ENCODE measurements at places on chromosomes 5 and 9.

- H3K27me3 ChIP-seq, result peaks cover 72% of the 10 kb centered on the region
- H3K4me3 ChIP-seq, result no peak overlapping the region
- H3K27ac ChIP-seq, result no peak overlapping the region
- H3K4me1 ChIP-seq, result peaks cover 31% of the 10 kb centered on the region
- H3K36me3 ChIP-seq, result no peaks in the 10 kb centered on the region
- no peak for ATAC-seq
These were observed 2.5 kb upstream of the SPRY4 start for GRCh38 chr5:142327111-142327842.

GRCh38 chr9:84697509-84698114, 28.1 kb downstream of the NTRK2 start:
- peak; percentile 53 for ATAC-seq
- no peak overlapping the region for H3K4me3 ChIP-seq
- H3K27me3 ChIP-seq, result peaks cover 13% of the 10 kb centered on the region
- peaks cover 9% of the 10 kb centered on the region for H3K4me1 ChIP-seq
- H3K27ac ChIP-seq, result no peak overlapping the region
- H3K36me3 ChIP-seq, result no peaks in the 10 kb centered on the region

- no peaks in the 10 kb centered on the region for H3K4me1 ChIP-seq
- H3K27ac ChIP-seq, result no peak overlapping the region
- peaks cover 8% of the 10 kb centered on the region for H3K27me3 ChIP-seq
- no peak overlapping the region for H3K4me3 ChIP-seq
These were observed 68.8 kb downstream of the ITGA1 start for GRCh38 chr5:52856564-52856963.

- peak overlapping the region; percentile 95 for H3K27ac ChIP-seq
- peaks cover 19% of the 10 kb centered on the region for H3K36me3 ChIP-seq
- ATAC-seq, result peak; percentile 82
- H3K27me3 ChIP-seq, result no peaks in the 10 kb centered on the region
- peak overlapping the region; percentile 80 for H3K4me3 ChIP-seq
These were observed 914 bp upstream of the CD72 start for GRCh38 chr9:35618854-35619799.

- no peak overlapping the region for H3K4me3 ChIP-seq
- ATAC-seq, result no peak
- H3K27me3 ChIP-seq, result peaks cover 35% of the 10 kb centered on the region
- no peaks in the 10 kb centered on the region for H3K36me3 ChIP-seq
These were observed 14.1 kb downstream of the CAPSL start for GRCh38 chr5:35924122-35924949.

DNA sequence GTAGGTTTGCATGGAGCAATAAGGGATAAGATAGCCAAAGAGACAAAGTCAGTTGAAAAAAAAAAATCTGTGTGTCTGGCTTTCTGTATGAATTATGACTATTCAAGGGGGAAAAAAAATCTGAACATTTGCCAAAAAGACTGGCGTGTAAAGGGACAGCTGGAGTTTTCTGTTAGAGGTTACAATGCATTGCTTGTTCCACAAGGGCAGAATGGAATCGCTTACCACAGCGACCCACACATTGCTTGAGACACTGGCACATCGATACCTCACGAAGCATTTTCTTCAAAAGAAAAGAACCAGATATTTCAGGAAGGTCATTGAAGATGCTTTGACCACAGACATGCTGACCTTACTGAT, 327.8 kb downstream of the TMEM167A start:
- no peak overlapping the region for H3K27ac ChIP-seq
- no peaks in the 10 kb centered on the region for H3K36me3 ChIP-seq

GRCh38 chr5:351084-351920, 29.8 kb downstream of the AHRR start:
- H3K36me3 ChIP-seq, result peaks cover 65% of the 10 kb centered on the region
- H3K27ac ChIP-seq, result no peak overlapping the region
- H3K4me1 ChIP-seq, result peaks cover 17% of the 10 kb centered on the region
- H3K4me3 ChIP-seq, result no peak overlapping the region
- peaks cover 45% of the 10 kb centered on the region for H3K27me3 ChIP-seq

GRCh38 chr9:7236186-7236585, 478.4 kb downstream of the KDM4C start:
- no peak overlapping the region for H3K4me3 ChIP-seq
- no peaks in the 10 kb centered on the region for H3K36me3 ChIP-seq
- no peaks in the 10 kb centered on the region for H3K27me3 ChIP-seq
- no peaks in the 10 kb centered on the region for H3K4me1 ChIP-seq

- H3K27ac ChIP-seq, result no peak overlapping the region
- ATAC-seq, result no peak
- H3K36me3 ChIP-seq, result no peaks in the 10 kb centered on the region
- no peak overlapping the region for H3K4me3 ChIP-seq
- peaks cover 54% of the 10 kb centered on the region for H3K27me3 ChIP-seq
- no peaks in the 10 kb centered on the region for H3K4me1 ChIP-seq
These were observed 57.4 kb upstream of the SIMC1 start for GRCh38 chr5:176180781-176181180.

GRCh38 chr9:79672236-79672635, 100.5 kb downstream of the TLE4 start:
- no peaks in the 10 kb centered on the region for H3K27me3 ChIP-seq
- H3K36me3 ChIP-seq, result peaks cover 60% of the 10 kb centered on the region
- ATAC-seq, result no peak
- H3K4me3 ChIP-seq, result no peak overlapping the region

GRCh38 chr9:100219347-100219746, 120.3 kb downstream of the INVS start:
- H3K27ac ChIP-seq, result no peak overlapping the region
- peaks cover 19% of the 10 kb centered on the region for H3K4me1 ChIP-seq
- H3K36me3 ChIP-seq, result no peaks in the 10 kb centered on the region
- ATAC-seq, result no peak
- no peaks in the 10 kb centered on the region for H3K27me3 ChIP-seq

- no peak overlapping the region for H3K4me3 ChIP-seq
- H3K36me3 ChIP-seq, result peaks cover 20% of the 10 kb centered on the region
- no peak for ATAC-seq
- peaks cover 14% of the 10 kb centered on the region for H3K27me3 ChIP-seq
- no peak overlapping the region for H3K27ac ChIP-seq
These were observed 1.9 kb upstream of the MRPS2 start for GRCh38 chr9:135498381-135499126.

- no peak overlapping the region for H3K27ac ChIP-seq
- ATAC-seq, result no peak
- no peaks in the 10 kb centered on the region for H3K27me3 ChIP-seq
- no peak overlapping the region for H3K4me3 ChIP-seq
- H3K36me3 ChIP-seq, result no peaks in the 10 kb centered on the region
- H3K4me1 ChIP-seq, result peaks cover 16% of the 10 kb centered on the region
These were observed 1.4 kb downstream of the STING1 start for GRCh38 chr5:139481122-139481533.

GRCh38 chr5:126274076-126274762, 149.0 kb upstream of the GRAMD2B start:
- no peaks in the 10 kb centered on the region for H3K27me3 ChIP-seq
- no peak overlapping the region for H3K27ac ChIP-seq
- ATAC-seq, result no peak
- H3K36me3 ChIP-seq, result no peaks in the 10 kb centered on the region

GRCh38 chr5:17190242-17190778, 27.1 kb upstream of the BASP1 start:
- ATAC-seq, result no peak
- no peaks in the 10 kb centered on the region for H3K27me3 ChIP-seq
- H3K36me3 ChIP-seq, result no peaks in the 10 kb centered on the region
- H3K4me3 ChIP-seq, result no peak overlapping the region

GRCh38 chr9:134405527-134405926, 79.3 kb downstream of the RXRA start:
- no peaks in the 10 kb centered on the region for H3K27me3 ChIP-seq
- peaks cover 71% of the 10 kb centered on the region for H3K4me1 ChIP-seq
- ATAC-seq, result no peak
- no peaks in the 10 kb centered on the region for H3K36me3 ChIP-seq
- peak overlapping the region; percentile 49 for H3K27ac ChIP-seq
- H3K4me3 ChIP-seq, result no peak overlapping the region

GRCh38 chr5:93850311-93850710, 108.9 kb upstream of the POU5F2 start:
- no peak for ATAC-seq
- peaks cover 29% of the 10 kb centered on the region for H3K36me3 ChIP-seq
- H3K4me3 ChIP-seq, result no peak overlapping the region
- H3K27ac ChIP-seq, result no peak overlapping the region
- H3K4me1 ChIP-seq, result no peaks in the 10 kb centered on the region
- H3K27me3 ChIP-seq, result no peaks in the 10 kb centered on the region

- H3K27ac ChIP-seq, result no peak overlapping the region
- peaks cover 4% of the 10 kb centered on the region for H3K36me3 ChIP-seq
- no peak overlapping the region for H3K4me3 ChIP-seq
- ATAC-seq, result no peak
- peaks cover 43% of the 10 kb centered on the region for H3K4me1 ChIP-seq
These were observed 25.9 kb downstream of the ERBIN start for GRCh38 chr5:65952259-65952658.

- H3K4me1 ChIP-seq, result no peaks in the 10 kb centered on the region
- no peak within 1 kb of the TSS for H3K4me3 ChIP-seq
- H3K36me3 ChIP-seq, result no peaks in the 10 kb centered on the region
- no peak within 1 kb of the TSS for H3K27ac ChIP-seq
- H3K27me3 ChIP-seq, result no peaks in the 10 kb centered on the region
- ATAC-seq, result peak; percentile 50
These were observed at the start of gene RGS3 for GRCh38 chr9:113463418-113464285. RGS3 (plus strand) TSS chr9:113463727; CDS start chr9:113463803, 76 bp downstream.

- no peak overlapping the region for H3K4me3 ChIP-seq
- H3K27me3 ChIP-seq, result no peaks in the 10 kb centered on the region
- no peaks in the 10 kb centered on the region for H3K4me1 ChIP-seq
- no peak for ATAC-seq
These were observed 1711.9 kb upstream of the CDH9 start for GRCh38 chr5:28750251-28750650.

GRCh38 chr5:141743866-141744272, 61.8 kb upstream of the ARAP3 start:
- H3K4me1 ChIP-seq, result peaks cover 22% of the 10 kb centered on the region
- H3K36me3 ChIP-seq, result no peaks in the 10 kb centered on the region
- peaks cover 27% of the 10 kb centered on the region for H3K27me3 ChIP-seq
- no peak overlapping the region for H3K4me3 ChIP-seq

GRCh38 chr9:93450945-93451815, at the start of gene FAM120A:
FAM120A (plus strand) TSS chr9:93451685; CDS start chr9:93451916, 231 bp downstream.
- ATAC-seq, result peak; percentile 91
- peak within 1 kb of the TSS; percentile 92 for H3K4me3 ChIP-seq
- peaks cover 17% of the 10 kb centered on the region for H3K4me1 ChIP-seq
- no peaks in the 10 kb centered on the region for H3K27me3 ChIP-seq
- H3K27ac ChIP-seq, result peak within 1 kb of the TSS; percentile 86
- peaks cover 24% of the 10 kb centered on the region for H3K36me3 ChIP-seq

DNA sequence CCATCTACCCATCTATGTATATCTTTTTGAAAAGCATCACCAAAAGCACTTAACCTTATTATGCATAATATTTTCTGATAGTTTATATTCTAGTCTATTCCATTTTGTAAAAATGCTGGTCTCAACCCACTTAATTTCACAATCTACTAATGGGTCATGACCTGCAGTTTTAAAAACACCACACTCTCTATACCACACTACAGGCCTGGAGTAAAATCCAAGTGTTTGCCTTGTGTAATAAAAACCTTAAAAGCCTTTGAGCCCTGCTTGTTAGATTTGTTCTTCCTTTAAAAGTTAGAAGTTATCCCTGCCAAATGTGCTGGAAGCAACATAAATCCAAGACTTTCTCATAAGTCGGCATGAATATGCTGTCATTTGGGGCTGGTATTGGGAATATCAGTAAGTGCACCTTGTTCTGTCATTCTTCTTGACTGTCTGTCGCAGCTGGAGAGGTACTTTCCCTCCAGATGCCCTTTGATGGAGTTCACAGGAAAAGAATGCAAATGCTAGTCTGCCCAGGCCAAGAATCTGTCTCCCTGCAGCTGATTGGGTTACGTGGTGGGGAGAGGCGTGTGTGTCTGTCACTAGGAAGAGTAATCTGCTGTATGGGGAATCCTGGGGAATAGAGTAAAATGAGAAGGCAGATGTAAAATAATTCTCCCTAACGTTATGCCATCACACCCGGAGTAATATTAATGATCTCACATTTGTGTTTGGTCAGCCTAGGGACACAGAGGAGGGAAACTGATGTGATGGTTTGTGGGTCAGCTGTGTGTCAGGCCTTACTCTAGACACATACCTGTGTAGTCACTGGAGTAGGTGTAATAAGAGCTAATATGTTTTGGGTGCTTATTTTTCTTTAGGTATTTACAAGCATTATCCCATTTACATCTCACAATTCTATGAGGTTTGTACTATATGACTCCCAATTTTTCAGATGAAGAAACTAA, 79.4 kb downstream of the ZNF366 start:
- ATAC-seq, result peak; percentile 80
- H3K27ac ChIP-seq, result no peak overlapping the region
- H3K27me3 ChIP-seq, result peaks cover 19% of the 10 kb centered on the region
- H3K36me3 ChIP-seq, result no peaks in the 10 kb centered on the region

GRCh38 chr5:60945813-60946187, 795 bp downstream of the NDUFAF2 start:
- ATAC-seq, result peak; percentile 34
- no peak overlapping the region for H3K4me3 ChIP-seq
- H3K27me3 ChIP-seq, result no peaks in the 10 kb centered on the region
- H3K27ac ChIP-seq, result no peak overlapping the region

DNA sequence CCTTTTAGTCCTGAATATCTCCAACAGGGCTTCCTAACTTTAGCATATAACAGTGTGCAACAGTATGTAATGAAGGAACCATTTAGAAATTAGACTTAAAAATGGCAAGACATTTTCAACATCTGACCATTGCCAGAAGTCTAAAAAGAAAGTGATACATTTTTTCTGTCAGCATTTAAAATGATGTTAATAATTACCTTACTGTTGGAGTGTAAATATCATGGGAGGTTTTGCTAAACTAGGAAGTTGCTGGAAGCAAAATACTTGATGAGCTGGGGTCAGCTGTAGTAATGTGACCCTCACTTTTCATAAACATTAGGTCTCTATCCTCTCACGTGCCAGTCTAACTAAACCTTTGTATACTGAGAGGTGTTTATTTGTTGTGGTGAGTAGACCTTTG, 68.8 kb downstream of the NTRK2 start:
- H3K27me3 ChIP-seq, result no peaks in the 10 kb centered on the region
- H3K4me3 ChIP-seq, result no peak overlapping the region
- no peak overlapping the region for H3K27ac ChIP-seq
- no peaks in the 10 kb centered on the region for H3K4me1 ChIP-seq

DNA sequence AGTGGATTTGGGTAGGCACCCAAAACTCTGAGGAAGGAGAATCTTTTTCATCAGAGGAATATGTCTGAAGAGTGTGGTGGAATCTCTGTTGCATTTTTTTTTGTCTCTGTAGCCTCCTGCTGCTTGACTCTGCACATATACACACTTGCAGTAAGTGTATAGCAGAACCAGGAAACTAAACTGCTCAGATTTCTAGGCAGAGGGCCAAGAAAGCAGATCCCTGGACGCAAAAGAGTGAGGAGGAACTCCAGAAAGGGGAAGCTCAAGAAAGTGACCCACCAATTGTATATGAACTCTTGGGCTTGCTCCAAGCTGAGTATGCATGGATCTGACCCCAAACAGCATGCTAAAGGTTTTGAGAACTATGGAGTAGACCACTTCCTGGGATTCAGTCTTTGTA, 181.8 kb downstream of the GADD45G start:
- no peaks in the 10 kb centered on the region for H3K27me3 ChIP-seq
- peaks cover 10% of the 10 kb centered on the region for H3K4me1 ChIP-seq
- no peak overlapping the region for H3K27ac ChIP-seq
- H3K36me3 ChIP-seq, result no peaks in the 10 kb centered on the region

- H3K4me3 ChIP-seq, result no peak overlapping the region
- no peaks in the 10 kb centered on the region for H3K4me1 ChIP-seq
- no peaks in the 10 kb centered on the region for H3K36me3 ChIP-seq
- ATAC-seq, result no peak
- no peak overlapping the region for H3K27ac ChIP-seq
These were observed 129.0 kb upstream of the IRX4 start for GRCh38 chr5:2011481-2012411.
